ENCODE measurements at places on chromosomes 13 and 19. TPM values are rescaled to one million over a fixed set of nuclear protein-coding genes. Genes with fewer than 3 reads are reported as not detected.

- DNase-seq, result no peak
Measured at GRCh38 chr13:26340807-26341206, 86.9 kb downstream of the CDK8 start.

DNA sequence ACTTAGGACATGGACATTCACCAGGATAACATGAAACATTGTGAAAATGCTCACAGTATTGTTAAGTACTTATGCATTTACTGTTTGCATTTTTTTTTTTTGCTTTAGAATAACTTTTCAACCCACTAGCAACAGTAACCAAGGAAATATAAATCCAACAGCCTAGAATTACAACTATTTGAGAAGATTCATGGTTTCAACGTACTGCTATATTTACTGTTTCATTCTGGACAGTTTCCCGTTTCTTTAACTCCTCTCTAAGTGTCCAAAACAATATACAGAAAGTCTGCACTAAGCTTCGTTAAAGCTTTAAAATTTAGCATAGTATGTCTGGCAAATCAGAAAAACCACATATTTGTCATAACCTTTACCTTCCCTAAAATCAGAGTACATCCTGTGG, 2.7 kb downstream of the SMAD9 start:
- DNase-seq, result no peak

DNA sequence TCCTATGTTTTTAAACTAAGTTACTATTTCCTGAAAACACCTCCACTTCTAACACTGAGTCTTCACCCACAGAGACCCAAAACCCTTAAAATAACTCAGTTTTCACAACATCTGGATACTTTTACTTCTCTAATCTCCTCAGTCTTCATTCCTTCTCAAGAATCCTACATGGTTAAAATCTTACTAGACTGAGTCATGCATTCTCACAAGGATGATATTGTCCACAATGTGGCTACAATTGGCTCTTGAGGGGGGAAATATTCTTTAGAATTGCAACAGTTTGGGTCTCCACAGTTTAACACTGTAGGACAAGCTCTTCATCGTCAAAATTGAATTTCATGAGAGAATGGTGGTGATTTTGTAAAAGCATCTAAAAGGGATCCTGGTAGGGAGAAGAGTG, 397.1 kb downstream of the SLITRK5 start:
- no peak for DNase-seq

GRCh38 chr13:41326661-41327060, 15.6 kb downstream of the NAA16 start:
- DNase-seq, result no peak

- DNase-seq, result no peak
Measured at GRCh38 chr13:108323031-108323430, 53.5 kb downstream of the TNFSF13B start.

- DNase-seq, result peak; percentile 79
Measured at GRCh38 chr19:518598-519231, 11.4 kb downstream of the TPGS1 start.

DNA sequence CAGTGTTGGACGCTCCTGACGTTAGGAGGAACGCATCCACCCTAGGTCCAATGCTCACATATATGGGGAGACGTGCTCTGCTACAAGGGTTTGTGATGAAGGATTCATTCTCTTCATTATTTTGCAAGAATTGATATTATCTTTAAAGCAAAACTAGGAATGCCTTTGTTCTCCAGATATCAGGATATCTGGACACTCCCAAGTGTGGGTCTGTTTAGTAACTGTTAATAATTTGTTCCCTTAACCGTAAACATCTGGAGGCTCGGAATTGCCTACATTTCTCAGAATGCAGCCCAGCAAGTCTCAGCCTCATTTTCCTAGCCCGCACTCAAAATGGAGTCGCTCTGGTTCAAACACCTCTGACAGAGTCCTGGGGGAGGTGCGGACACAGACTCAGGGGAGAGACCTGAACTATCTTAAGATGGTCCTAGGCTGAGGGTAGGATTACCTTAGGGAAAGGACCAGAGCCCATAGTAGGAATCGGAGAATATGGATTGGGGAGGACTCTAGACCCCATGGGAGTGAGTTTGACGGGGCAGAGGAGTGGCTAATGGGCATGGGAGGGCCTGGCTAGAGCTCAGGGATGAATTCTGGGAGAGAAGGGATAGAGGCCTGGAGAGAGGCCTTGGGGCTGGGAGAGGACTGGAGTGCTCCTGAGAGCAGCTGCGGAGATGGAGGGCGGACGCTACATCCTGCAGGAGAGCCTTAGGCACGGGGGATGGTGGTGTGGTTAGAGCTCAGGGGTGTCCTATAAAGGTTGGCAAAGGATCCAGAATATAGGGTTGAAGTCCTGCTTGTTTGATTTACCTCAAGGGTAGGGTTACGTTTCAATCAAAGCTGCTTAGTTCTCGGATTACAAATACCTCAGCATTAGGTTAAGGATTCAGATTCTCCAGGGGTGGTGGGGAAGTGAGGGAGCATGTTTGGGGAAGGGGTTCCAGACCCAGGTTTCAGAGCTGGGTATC, 43.2 kb downstream of the ZNF331 start:
- DNase-seq, result no peak

DNA sequence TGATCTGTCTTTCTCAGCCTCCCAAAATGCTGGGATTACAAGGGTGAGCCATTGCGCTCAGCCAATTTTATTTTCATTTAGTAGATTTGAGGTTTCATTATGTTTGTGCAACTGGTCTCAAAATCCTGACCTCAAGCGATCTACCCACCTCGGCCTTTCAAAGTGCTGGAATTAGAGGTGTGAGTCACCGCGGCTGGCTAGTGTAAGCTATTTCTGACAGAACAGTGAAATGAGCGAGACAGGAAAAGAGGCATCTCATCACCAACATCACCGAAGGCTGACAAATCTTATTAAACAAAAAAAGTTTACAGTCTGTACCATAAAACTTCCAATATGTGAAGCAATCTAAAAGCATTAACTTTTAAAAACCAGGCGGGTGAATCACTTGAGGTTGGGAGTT, 12.2 kb upstream of the ZNF888 start:
- DNase-seq, result no peak

GRCh38 chr13:102197193-102197592, 204.7 kb downstream of the FGF14 start:
- DNase-seq, result no peak

GRCh38 chr13:55893540-55893939, 1247.2 kb upstream of the PRR20A start:
- DNase-seq, result no peak

GRCh38 chr19:19820774-19821320, 703 bp downstream of the ZNF506 start:
- DNase-seq, result no peak

DNA sequence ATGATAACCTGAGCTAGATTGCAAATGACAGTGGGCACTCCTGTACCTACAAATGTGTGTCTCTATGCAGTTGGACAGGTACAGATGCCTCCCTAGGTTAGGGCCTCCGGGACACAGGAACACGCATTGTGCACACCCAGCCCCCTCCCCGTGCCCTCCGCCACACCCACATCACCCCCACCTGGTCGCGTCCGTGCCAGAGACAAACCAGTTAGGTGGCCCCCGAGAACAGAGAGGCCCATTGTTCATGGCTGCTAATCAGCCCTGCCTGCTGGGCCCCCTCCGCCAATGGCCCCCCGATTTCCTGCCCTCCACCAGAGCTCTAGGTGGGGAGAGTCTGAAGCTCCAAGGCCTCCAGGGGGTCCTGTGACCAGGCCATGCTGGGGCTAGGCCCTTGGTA, 13.7 kb downstream of the NRTN start:
- DNase-seq, result no peak

DBP gene
- total RNA-seq, result 24.8 TPM

CRLF1 gene
- not detected for total RNA-seq

All from CD8-positive, alpha-beta T cell (primary cell).